Gastrocnemius medialis (tissue), 4 donors: ENCODE measurements at places on chromosomes 6 and 20. TPM values are rescaled to one million over a fixed set of nuclear protein-coding genes. Genes with fewer than 3 reads are reported as not detected.

Gene TRIM31
- total RNA-seq, result not detected

Gene RAET1G
- not detected for total RNA-seq

Gene PCK1
- 0.10 TPM for total RNA-seq

Gene PTGIS
- total RNA-seq, result 8.7 TPM

Gene WFDC2
- total RNA-seq, result not detected

Gene SLC16A10
- 127 TPM for total RNA-seq

Gene CCN6
- not detected for total RNA-seq

Gene GRIK2
- total RNA-seq, result 0.39 TPM

Gene VSTM2L
- total RNA-seq, result 2.4 TPM

Gene BHLHE23
- not detected for total RNA-seq
